Activated CD8-positive, alpha-beta T cell treated with anti-CD3 and anti-CD28 coated beads, Interleukin-2, amount 10 ng/mL, durations not matched to agents 7 days and 5 days (primary cell): ENCODE measurements at places on chromosomes 7 and 10.

GRCh38 chr10:75662715-75663114, 231.3 kb downstream of the LRMDA start:
- no peaks in the 10 kb centered on the region for H3K36me3 ChIP-seq
- no peak for DNase-seq
- H3K27me3 ChIP-seq, result peaks cover 11% of the 10 kb centered on the region
- H3K27ac ChIP-seq, result no peak overlapping the region
- no peak overlapping the region for H3K4me3 ChIP-seq
- no peaks in the 10 kb centered on the region for H3K4me1 ChIP-seq

- no peak for DNase-seq
- H3K4me1 ChIP-seq, result peaks cover 2% of the 10 kb centered on the region
- H3K4me3 ChIP-seq, result no peak overlapping the region
Observed at GRCh38 chr10:92972886-92973285, 87.7 kb upstream of the CYP26C1 start.

DNA sequence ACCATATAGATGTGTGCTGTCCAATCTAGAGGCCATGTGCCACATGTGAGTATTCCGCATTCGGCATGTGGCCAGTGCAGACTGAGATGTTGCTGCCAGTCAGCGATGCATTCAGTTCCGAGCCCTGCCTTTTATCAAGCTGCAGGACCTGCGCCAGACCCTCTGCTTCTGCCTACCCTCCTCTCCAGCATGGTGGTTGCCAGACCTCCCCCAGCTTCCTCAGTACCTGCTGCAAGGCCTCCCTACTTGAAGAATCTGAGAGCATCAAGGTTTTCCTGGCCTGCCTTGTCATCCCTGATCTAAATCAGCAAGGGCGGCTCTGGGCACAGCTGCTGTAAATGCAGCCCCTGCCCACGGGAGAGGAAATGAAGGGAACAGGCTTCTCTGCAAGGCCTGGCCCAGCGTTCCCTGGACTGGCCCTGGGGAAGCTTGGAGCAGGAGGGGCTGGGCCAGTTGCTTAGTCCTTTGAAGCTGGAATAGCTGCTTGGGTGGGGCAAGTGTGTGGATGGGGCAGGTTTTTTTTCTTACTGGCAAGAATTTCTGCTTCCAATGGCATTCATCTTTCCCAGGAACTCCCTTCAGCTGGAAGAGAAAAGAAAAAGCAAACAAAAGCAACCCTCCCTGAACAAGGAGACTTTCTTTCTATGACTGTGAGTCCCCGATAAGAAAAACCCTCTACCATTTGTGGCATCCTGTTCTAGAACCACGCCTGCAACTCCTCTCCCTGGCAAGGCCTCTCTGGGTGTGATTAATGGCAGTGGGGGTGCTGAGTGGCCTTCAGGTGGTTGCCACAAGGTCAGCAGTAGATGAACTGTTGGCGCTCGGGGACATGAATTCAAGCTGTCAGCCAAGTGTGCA, 93.0 kb downstream of the NHLRC2 start:
- no peaks in the 10 kb centered on the region for H3K36me3 ChIP-seq
- H3K27ac ChIP-seq, result no peak overlapping the region
- peaks cover 12% of the 10 kb centered on the region for H3K27me3 ChIP-seq
- no peak overlapping the region for H3K4me3 ChIP-seq

DNA sequence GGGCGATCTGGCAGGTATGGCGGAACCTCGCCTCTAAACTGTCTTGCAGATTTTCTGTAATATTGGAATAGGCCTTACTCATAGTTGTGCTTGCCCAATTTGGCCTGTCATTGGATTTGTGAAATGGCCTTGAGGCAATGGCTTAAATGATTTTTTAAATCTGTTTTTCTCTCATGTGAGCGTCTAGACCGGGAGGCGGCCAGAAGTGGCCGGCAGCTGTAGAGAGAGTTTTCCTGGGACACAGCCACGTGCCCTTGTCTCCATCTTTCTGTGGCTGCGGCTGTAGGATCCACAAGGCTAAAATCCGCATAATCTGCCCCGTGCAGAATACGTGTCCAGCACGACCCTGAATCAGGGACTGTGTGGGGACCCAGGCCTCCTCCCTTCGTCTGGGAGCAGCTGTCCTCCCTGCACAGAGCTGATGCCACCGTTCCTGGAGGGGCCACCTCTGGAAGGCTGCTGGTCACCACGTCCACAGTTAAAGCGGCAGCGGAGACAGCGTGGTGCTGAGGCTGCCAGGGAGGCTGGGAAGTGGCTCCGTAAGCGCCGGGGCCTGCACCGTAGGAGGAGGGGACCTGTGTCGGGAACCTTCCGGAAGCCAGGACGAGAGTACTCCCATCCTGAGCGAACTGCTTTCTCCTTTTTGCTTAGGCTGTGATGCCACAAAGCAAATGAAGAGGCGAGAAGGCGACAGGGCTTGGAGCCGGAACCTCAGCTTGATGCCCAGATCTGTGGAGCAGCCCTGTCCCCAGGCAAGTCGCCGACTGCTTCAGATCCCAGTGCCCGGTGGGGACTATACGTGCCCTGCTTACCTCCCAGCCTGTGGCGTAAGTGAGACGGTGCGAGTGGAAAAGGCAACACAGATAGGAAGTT, 99.8 kb downstream of the DYNC2I1 start:
- peaks cover 11% of the 10 kb centered on the region for H3K4me1 ChIP-seq
- no peak overlapping the region for H3K4me3 ChIP-seq
- no peak for DNase-seq
- peaks cover under 1% of the 10 kb centered on the region for H3K36me3 ChIP-seq
- H3K27me3 ChIP-seq, result peaks cover 9% of the 10 kb centered on the region
- no peak overlapping the region for H3K27ac ChIP-seq

GRCh38 chr10:78065611-78066010, 31.9 kb downstream of the RPS24 start:
- H3K4me3 ChIP-seq, result no peak overlapping the region
- no peak overlapping the region for H3K27ac ChIP-seq
- no peak for DNase-seq
- H3K36me3 ChIP-seq, result no peaks in the 10 kb centered on the region
- H3K4me1 ChIP-seq, result peaks cover 54% of the 10 kb centered on the region

GRCh38 chr10:124709861-124710260, 34.3 kb downstream of the FAM53B start:
- H3K36me3 ChIP-seq, result peaks cover 12% of the 10 kb centered on the region
- no peak for DNase-seq
- no peak overlapping the region for H3K27ac ChIP-seq
- H3K27me3 ChIP-seq, result no peaks in the 10 kb centered on the region
- H3K4me3 ChIP-seq, result no peak overlapping the region

- no peaks in the 10 kb centered on the region for H3K36me3 ChIP-seq
- no peaks in the 10 kb centered on the region for H3K4me1 ChIP-seq
- H3K27ac ChIP-seq, result no peak overlapping the region
- no peak for DNase-seq
- H3K27me3 ChIP-seq, result peaks cover 5% of the 10 kb centered on the region
- no peak overlapping the region for H3K4me3 ChIP-seq
Observed at GRCh38 chr7:140631602-140632001, 9.0 kb downstream of the DENND2A start.

GRCh38 chr7:96127746-96128145, 194.2 kb downstream of the SLC25A13 start:
- no peaks in the 10 kb centered on the region for H3K27me3 ChIP-seq
- H3K4me3 ChIP-seq, result no peak overlapping the region
- no peak for DNase-seq

DNA sequence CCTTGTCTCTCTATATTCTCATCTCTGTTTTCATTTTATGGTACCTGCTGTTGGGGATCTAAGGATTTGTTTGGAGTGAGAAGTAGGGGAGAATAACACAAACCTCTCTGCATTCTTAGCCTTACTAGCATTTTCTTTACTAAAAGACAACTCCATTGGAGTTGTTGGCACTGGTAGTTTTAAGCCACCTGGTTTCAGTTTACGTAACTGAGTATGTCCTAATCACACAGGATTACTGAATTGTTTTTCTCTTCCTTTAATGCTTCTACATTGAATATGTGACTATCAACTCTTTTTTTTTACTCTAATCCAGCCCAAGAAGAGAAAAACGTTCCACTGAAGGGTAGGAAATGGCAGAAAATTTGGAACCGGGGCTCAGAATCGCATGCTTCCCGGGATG, 30.0 kb upstream of the TRIL start:
- peaks cover 6% of the 10 kb centered on the region for H3K27me3 ChIP-seq
- H3K4me1 ChIP-seq, result no peaks in the 10 kb centered on the region
- H3K36me3 ChIP-seq, result no peaks in the 10 kb centered on the region

DNA sequence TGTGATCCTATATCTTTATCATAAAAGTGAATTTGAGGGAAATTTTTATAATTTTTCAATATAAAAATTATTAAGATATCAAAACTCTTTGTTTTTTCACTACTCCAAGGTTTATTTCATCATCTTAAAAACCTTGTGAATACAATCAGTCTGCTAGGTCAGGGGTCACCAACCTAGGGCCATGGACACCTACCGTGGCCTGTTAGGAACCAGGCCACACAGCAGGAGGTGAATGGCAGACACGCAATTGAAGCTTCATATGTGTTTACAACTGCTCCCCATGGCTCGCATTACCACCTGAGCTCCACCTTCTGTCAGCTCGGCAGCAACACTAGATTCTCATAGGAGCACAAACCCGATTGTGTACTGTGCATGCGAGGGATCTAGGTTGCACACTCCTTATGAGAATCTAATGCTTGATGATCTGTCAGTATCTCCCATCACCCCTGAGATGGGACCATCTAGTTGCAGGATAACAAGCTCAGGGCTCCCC, 271.2 kb upstream of the C7orf33 start:
- H3K4me1 ChIP-seq, result no peaks in the 10 kb centered on the region
- no peak for DNase-seq
- H3K36me3 ChIP-seq, result no peaks in the 10 kb centered on the region
- H3K27ac ChIP-seq, result no peak overlapping the region
- no peak overlapping the region for H3K4me3 ChIP-seq
- no peaks in the 10 kb centered on the region for H3K27me3 ChIP-seq

- no peak overlapping the region for H3K27ac ChIP-seq
- no peaks in the 10 kb centered on the region for H3K4me1 ChIP-seq
- H3K4me3 ChIP-seq, result no peak overlapping the region
Observed at GRCh38 chr7:1444925-1445322, 14.3 kb downstream of the MICALL2 start.

DNA sequence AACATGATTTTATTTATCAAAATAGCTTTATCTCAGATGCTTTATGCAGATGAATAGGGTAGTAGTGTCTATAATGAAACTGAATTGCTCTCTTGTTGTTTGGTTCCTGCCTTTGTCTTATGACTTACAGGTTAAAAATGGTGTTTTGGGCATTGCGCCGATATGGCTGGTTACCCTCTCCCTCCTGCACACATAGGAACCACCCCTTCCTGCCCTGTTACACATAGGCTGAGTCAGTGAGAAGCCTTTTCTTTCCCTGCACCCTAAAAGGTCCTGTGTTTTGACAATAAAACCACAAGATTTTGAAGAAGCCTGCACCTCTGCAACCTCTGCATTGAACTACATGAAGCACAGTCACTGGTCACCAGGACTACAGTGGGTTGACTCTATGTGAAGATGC, 655.8 kb upstream of the ANKRD30A start:
- no peak overlapping the region for H3K27ac ChIP-seq
- H3K27me3 ChIP-seq, result no peaks in the 10 kb centered on the region
- no peak overlapping the region for H3K4me3 ChIP-seq
- no peaks in the 10 kb centered on the region for H3K36me3 ChIP-seq
- no peak for DNase-seq

GRCh38 chr10:116926426-116926825, 77.1 kb downstream of the ENO4 start:
- H3K4me3 ChIP-seq, result no peak overlapping the region
- no peaks in the 10 kb centered on the region for H3K4me1 ChIP-seq
- no peak overlapping the region for H3K27ac ChIP-seq
- H3K27me3 ChIP-seq, result no peaks in the 10 kb centered on the region
- no peak for DNase-seq

GRCh38 chr10:25075825-25076224, 59.4 kb downstream of the THNSL1 start:
- no peak for DNase-seq
- peaks cover 6% of the 10 kb centered on the region for H3K27me3 ChIP-seq
- H3K36me3 ChIP-seq, result no peaks in the 10 kb centered on the region
- no peak overlapping the region for H3K27ac ChIP-seq
- H3K4me1 ChIP-seq, result peaks cover 6% of the 10 kb centered on the region
- H3K4me3 ChIP-seq, result no peak overlapping the region

GRCh38 chr10:32959006-32959920, 1.2 kb upstream of the ITGB1 start:
- H3K4me3 ChIP-seq, result peak overlapping the region; percentile 86
- DNase-seq, result no peak
- H3K4me1 ChIP-seq, result peaks cover 26% of the 10 kb centered on the region
- peaks cover 14% of the 10 kb centered on the region for H3K27me3 ChIP-seq
- H3K36me3 ChIP-seq, result peaks cover 2% of the 10 kb centered on the region

DNA sequence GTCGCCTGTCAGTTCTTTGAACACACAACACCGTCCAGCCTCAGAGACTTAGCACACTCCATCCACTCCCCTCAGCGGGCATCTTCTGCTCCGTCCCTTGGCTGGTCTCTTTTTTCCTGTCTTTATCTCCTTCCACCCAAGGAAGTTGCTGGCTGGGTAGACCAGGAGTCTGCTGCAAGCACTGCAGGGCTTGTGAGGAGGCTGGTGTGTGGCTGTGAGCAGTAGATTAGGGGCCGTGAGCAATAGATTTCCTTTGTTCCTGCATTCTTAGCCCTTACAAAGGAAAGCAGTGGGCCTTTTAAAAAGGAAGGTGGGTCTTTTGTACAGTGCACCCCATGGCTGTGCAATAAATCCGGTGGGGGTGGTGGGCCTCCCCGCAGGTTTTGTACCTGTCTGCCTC, 100.3 kb upstream of the BTBD16 start:
- DNase-seq, result no peak
- H3K36me3 ChIP-seq, result no peaks in the 10 kb centered on the region

DNA sequence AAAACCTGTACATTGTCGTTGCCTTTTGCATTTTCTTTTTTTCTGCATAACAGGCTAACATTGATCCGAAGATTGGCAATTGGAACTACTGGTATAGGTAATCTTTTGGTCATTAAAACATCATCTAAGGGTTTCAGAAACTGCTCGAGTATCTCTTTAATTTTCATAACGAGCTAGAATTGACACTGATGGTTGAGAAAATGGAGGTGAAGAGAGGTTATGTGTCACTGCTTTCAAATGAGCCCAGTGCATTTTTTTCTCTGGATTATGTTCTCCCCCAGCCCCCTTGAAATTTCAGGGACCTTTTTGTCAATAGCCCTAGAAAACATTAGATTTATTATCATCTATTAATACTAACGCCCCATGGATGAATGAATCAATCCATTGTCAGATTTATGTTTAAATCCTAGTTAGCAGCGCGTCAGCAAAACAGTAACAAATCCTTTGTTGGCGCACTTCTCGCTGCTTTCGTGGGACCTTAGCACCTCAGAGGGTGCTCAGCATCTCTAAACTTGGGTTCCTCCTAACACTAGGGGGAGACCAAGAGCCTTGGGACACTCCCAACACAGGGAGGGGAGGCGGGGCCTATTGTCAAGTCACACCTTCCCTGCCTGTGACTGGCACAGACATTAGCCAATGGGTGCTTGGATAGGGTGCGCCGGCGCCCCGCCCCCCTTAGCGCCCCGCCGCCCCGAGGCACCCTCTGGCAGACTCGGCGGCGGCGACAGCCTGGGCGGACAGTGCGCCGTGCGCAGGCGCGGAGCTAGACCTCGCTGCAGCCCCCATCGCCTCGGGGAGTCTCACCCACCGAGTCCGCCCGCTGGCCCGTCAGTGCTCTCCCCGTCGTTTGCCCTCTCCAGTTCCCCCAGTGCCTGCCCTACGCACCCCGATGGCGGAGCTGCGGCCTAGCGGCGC, at the start of gene SUFU:
Gene SUFU, plus strand, starts transcription at position 709 of the 915 bp plus-strand sequence. Its CDS starts 181 bp downstream, at position 890.
- H3K27me3 ChIP-seq, result no peaks in the 10 kb centered on the region
- peak within 1 kb of the TSS; percentile 83 for H3K27ac ChIP-seq
